Naive thymus-derived CD8-positive, alpha-beta T cell (primary cell): ENCODE measurements at places on chromosomes 3 and 15.

DNA sequence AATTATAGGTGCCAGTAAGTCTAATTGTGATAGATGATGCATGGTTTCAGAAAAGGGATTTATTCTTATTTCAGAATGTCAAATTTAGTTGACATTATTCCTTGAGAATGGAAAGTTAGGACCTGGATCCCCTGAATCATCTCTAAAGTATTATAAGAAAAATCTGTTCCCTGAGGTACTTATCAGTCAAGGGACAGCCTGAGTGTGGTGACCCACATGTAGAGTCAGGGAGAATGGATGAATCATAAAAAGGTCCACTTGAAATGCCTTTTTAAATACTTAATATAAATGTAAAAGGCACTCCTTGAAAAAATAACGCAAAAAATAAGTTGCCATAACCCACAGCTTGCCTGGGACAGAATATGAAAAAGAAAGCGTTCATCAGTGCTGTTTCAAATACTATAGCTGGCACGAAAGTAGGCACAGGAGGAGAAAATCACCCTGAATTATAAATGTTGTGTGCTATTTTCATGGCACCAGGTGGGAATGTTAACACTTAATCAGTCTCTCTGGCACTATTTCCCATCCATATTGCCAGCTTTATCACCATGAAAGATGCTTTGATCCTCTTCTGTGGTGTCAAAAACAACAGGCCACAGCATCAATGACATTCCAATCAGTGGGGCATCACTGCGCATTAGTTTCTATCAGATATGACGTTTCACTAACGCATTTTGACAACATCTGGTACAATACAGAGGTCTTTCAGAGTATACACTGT lies 208.5 kb downstream of the EPHA3 start:
- no peak for DNase-seq

- no peak for DNase-seq
These were observed 359.6 kb upstream of the NECTIN3 start for GRCh38 chr3:110711851-110712516.

- DNase-seq: no peak
These were observed 106.1 kb upstream of the HES1 start for GRCh38 chr3:194029846-194030245.

DNA sequence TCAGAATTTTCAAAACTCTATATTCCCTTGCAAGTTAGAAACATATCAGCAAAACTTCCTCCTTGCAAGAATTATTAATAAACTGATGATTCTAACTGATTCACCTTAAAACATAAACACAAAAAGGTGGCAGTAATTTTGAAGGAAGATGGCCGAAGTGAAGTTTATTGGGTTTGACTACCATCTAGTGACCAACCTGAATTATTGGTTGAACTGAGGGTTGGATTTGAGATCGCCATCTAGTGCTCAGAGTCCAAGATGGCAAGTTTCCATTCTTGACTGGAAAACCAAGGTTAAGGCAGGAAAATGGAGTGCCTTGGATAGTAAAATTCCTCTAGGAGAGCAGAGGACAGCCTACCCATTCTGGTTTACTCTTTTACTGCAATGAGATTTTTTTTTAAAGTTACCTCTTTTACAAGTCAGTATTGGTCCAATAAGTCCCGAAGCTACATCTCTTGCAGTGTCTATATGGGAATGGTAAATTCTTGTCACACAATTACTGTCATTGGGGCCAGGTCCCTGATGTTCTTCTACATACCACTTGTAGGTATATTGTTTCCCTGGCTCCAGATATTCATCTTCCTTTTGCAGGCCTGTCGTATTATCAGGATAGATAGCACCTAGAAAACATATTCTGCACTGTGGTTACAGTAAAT lies 51.6 kb upstream of the CP start:
- DNase-seq: no peak

DNA sequence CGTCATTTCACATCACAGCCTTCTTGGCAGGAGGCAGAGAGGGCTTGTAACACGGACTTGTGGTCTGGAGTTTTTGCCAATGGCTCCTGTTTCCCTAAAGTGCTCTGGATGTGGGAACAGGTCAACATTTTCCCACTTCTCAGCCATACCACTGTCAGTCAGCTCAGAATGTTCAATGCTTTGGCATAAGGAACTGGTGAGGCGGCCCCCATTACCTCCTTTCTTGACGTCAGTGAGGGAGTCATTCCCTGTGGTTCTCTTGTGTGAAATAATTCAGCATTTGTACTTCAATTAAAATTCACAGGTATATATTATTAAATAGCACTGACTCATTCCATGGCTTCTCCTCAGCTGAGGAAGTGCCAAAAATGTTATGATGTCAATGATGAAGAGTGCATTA lies 167.1 kb downstream of the P3H2 start:
- DNase-seq: no peak

- no peak for DNase-seq
These were observed 120.1 kb downstream of the GREM1 start for GRCh38 chr15:32837935-32838334.

DNA sequence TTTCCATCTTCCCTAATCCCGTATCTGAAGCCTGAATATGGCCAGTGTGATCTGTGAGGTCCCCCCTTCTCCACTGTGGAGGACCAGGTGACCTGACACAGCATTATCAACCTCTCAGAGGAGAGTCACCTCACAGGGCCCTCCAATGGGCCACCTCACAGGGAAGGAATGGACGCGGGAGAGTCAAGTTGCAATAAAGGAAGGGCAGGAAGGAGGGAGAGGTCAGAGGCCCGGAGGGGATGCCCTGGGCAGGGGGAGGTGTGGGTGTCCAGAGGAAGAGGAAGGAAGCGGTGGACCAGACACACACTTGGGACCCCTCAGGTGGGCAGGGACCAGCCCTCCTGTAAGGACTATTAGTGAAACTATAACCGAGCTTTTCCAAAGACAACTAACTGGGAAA lies 14.6 kb upstream of the LRRC15 start:
- no peak for DNase-seq

- no peak for DNase-seq
These were observed 25.2 kb downstream of the CGNL1 start for GRCh38 chr15:57401546-57401945.
